Activated CD4-positive, alpha-beta T cell treated with anti-CD3 and anti-CD28 coated beads for 24 hours (primary cell): ENCODE measurements at places on chromosomes 3 and 15.

DNA sequence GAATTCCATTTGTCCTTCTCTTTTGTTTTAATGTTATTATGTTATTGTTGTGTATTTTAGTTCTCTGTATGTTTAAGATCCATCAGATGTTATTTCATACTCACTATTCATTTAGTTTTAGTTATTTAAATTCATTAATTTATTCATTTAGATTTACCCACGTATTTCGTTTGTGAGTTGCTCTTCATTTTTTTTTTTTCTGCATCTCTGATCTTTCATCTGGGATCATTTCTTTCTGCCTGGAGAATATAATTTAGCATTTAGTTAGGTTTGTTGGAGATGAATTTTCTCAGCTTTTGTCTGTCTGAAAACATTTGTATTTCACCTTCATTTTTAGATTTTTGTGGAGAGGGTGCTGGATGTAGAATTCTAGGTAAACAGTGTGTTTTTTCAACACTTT lies 12.9 kb downstream of the NEO1 start:
- no peak for DNase-seq

DNA sequence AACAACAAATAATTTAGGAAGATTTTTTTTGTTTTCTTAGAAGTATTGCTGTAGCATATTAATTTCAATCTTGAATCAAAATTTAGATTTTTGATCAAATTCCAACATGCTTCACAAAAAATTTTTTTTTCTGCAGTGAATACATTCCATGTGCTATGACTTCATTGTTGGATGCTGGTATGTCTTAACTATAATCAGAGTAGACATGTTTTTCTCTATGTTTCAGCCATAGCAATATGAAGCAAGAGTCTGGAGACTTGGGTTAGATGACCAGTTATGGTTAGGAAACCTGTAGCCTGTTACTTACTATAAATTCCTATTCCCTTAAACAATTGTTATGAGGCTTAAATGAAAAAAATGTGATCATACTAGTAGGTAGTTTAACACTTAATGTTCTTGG lies 176.1 kb upstream of the CHL1 start:
- DNase-seq: no peak

GRCh38 chr15:82045179-82045891 lies 483 bp downstream of the MEX3B start:
- DNase-seq: no peak

DNA sequence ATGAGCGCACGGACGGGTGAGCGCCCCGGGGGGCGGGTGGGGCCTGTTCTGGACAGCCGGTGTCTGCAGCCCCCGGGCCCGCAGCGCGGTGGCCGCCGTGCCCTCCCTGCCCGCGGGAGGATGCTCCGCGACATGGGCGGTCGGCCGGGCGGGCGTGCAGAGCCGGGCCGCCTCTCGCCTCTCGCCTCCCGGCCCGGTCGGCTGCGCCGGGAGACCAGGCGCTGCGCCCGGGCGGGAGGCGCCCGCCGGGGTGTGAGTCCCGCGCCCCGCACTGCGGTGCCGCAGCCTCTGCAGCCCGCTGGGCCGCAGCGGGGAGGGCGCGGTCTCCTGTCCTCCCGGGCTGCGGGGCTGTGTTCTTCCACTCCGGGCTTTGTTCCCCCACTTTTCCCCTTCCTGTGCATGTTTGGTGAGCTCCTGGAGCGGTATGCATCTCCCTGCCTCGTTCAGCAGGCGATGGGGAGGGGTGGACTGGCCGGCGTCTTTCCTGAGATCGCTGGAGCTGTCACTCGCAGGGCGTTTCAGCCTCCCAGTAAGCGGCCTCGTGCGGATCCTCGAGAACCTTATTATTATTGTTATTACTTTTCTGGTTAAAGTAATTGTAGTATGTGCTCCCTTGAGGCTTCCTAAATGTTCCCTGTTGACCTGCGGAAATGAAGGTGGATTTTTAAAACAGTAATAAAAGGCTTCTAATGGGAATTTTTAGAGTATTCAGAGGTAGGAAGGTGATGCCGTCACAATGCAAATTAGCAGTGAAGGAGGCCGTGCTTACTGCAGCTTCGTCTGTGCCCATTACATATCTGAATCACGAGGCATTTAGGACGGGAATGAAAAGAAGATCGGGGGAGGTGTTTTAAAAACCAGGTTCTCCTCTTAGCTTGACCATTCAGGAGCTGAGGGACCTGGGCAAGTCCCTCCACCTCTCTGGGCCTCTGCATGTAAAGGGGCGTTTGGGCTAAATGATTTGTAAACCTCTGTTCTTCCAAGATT lies 593 bp downstream of the TMOD2 start:
- no peak for DNase-seq

- no peak for DNase-seq
Measured at GRCh38 chr3:127738192-127738840, 65.6 kb downstream of the ABTB1 start.
